ENCODE measurements at places on chromosomes 4 and X.
A peak's percentile ranks its signal among the peaks of the same experiment; 100 is the strongest.

- DNase-seq, result no peak
These were observed 3.4 kb upstream of the SPIN4 start for GRCh38 chrX:63354484-63354883.

- no peak for DNase-seq
These were observed 372.3 kb downstream of the TMA16 start for GRCh38 chr4:163866728-163867315.

DNA sequence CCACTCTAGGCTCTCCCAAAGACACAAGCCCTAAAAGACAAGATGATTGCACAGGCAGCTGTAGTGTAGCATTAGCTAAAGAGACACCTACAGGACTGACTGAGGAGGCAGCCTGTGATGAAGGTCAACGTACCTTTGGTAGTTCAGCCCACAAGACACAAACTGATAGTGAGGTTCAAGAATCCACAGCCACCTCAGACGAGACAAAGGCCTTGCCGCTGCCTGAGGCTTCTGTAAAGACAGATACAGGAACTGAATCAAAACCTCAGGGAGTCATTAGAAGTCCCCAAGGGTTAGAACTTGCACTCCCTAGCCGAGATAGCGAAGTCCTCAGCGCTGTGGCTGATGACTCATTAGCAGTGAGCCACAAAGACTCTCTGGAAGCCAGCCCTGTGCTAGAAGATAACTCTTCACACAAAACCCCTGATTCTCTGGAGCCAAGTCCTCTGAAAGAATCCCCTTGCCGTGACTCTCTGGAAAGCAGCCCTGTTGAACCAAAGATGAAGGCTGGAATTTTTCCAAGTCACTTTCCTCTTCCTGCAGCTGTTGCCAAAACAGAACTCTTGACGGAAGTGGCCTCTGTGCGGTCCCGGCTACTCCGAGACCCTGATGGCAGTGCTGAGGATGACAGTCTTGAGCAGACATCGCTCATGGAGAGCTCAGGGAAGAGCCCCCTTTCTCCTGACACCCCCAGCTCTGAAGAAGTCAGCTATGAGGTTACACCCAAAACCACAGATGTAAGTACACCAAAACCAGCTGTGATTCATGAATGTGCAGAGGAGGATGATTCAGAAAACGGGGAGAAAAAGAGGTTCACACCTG, 306.3 kb downstream of the ANK2 start:
- DNase-seq, result peak; percentile 58

DNA sequence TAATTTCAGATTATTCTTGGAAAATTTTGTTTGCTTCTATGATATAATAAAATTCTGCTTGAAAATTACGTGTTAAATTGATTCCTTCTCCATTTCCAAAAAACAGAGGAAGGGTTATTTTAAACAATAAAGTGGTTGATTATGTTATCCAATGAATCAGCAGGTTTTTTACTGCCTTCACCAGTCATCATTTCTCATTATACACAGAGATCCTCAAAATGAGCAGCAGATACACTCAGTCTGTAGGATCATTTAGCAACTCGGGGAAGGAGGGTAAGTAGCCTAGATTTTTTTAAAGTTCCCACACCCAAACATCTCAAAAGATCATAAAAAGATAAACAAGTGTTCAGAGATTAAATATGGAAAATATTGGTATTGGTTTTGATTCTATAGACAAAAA, 6.8 kb upstream of the TMEM144 start:
- no peak for DNase-seq

- peak; percentile 45 for DNase-seq
These were observed 51.1 kb downstream of the SCML1 start for GRCh38 chrX:17788439-17788838.

DNA sequence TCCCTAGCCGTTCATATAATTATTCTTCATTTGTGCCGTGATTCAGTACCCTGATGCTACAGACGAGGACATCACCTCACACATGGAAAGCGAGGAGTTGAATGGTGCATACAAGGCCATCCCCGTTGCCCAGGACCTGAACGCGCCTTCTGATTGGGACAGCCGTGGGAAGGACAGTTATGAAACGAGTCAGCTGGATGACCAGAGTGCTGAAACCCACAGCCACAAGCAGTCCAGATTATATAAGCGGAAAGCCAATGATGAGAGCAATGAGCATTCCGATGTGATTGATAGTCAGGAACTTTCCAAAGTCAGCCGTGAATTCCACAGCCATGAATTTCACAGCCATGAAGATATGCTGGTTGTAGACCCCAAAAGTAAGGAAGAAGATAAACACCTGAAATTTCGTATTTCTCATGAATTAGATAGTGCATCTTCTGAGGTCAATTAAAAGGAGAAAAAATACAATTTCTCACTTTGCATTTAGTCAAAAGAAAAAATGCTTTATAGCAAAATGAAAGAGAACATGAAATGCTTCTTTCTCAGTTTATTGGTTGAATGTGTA, 7.0 kb downstream of the SPP1 start:
- DNase-seq, result no peak

DNA sequence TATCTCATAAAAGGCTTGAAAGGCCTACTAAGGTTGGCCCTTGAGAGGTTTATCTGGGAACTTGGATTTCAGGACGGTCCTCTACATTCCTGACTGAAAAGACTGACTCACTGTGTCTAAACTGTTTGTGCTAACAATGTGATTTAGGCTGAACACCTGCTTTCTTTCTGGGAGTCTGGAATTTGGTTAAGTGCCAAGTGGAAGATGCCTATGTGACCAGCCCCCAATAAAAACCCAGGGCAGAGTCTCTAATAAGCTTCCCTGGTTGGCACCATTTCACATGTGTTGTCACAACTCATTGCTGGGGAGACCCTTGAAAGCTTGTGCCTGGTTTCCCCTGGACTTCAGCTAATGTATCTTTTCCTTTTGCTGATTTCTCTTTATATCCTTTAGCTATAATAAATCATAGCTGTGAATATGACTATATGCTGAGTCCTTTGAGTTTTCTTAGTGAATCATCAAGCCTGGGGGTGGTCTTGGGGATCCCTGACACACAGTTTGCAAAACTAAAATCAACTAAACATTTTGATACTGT, 55.1 kb downstream of the GPR82 start:
- DNase-seq, result no peak

DNA sequence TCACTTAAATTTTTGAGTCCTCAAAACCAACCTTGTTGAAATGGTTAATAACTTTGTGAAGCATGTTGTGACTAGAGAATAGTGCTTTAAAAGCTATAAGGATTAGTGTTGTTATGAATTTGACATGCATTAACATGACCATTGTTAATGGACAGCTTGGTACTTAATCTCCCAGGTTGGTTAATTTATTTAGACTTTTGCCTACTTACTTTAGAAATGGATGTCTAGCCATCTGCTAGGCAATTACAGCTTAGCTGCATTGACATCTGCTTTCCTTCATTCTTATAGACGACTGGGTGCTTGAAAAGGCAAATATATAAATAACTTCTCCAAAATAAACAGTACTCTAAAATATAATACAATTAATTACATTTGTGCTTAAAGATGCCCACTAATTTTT, 368.0 kb downstream of the CCSER1 start:
- no peak for DNase-seq

DNA sequence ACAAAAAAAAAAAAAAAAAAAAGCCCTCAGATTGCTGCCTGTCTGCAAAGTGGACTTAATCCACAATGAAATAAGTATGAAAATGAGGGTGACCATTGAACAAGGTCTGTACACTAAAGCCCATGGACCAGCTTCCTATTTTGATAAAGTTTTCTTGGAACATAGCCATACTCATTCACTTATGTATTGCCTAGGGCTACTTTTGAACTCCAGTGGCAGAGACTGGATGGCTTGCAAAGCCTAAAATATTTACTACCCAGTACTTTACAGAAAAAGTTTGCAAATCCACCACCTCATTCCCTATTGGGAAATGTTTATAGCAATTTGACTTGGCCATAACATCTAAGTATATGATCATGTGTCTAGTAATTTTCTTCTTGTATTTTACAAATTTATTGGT, 481.7 kb downstream of the NAF1 start:
- DNase-seq, result no peak

DNA sequence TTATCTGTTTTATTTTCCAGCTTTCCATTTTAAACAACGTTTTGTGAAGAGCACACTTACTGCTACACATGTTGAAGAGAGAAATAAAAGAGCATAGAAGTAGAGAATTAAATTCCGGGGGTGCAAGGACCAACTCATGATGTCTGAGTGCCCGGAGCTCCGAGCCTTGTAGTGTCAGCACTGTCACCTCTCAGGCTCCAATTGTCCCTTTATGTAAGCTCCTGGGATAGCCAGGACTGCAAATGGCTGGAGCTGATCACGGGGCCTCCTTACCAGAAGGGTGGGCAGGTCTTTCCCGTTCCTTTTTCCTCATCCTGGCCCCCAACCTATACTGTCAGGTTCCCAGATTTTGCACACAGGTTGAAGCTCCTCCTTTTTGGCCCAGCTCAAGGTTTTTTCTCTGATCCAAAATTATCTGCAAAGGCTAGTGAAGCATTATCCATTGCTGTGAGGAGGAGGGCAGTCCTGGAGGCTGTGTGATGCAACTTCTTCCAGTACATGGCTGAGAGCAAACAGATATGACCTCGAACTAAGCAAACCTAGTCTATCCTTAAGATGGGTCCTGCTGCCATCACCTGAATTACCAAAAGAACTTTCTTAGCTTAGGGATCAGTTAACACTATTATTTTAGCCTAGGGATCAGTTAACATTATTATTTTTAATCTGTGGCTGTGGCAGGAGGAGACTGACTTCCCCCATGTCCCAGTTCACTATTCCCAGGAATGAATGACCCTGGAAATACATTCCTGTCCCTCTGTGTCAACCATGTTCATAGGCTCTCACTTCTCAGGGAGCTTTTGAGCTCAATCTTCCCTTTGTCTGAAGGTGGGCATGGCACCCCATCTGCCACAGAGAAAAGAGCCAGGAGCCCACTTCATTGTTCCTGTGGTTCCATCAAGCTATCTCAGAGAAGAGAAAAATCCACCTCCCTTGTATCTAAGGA, at the start of gene FGG:
Gene FGG, minus strand, starts transcription at position 185 of the 943 bp plus-strand sequence. Its CDS starts 47 bp downstream, at position 138.
- DNase-seq, result no peak

DNA sequence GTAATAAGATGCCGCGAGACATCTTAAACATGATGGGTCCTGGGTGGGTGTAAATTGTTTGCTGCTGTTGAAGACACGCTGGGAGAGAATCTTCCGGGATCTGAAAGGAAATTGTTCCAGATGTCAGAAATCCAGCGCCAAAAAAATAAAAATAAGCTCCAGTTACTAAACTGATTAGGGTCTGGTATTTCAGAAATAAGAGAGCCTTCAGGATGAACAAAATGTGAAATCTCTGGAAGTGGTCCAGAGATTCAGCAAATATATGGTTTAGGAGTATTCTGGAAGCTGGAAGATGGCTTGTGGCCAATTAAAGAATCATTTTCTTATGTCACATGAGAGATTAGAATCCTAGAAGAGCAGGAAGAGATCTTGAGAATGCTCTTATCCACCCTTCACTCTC, 75.8 kb upstream of the NHS start:
- DNase-seq, result no peak

DNA sequence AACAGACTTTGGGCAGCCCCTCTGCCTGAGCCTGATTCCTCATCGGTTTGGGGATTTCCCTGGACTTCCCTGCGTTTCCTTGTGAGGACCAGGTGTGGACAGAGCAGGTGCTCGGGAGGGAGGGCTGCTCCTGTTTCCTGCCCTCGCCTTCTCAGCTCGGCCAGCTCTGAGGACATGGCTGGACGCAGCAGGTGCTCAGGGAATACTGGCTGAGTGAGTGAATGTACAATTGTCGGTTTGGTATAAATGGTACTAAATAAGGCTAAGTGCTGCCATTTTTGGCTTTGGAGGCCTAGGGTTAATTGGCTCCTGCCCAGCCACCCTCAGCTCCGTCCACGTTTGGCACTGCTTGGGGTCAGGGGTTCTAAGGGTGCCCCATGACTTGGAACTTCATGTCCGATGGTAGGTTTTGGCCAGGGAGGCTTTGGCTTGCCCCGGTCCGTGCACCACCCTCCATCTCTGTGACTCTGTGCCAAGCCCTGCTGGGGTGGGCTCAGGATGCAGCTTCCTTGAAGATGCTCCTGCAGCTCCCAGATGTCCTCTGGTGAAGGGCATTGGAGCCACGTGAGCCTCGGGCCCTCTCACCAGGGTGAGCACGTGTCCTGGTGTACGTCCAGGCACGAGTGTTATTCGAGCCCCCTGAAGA, 45.0 kb upstream of the NKX1-1 start:
- no peak for DNase-seq

- DNase-seq, result no peak
These were observed 1646.9 kb upstream of the ADGRL3 start for GRCh38 chr4:59553063-59553720.

DNA sequence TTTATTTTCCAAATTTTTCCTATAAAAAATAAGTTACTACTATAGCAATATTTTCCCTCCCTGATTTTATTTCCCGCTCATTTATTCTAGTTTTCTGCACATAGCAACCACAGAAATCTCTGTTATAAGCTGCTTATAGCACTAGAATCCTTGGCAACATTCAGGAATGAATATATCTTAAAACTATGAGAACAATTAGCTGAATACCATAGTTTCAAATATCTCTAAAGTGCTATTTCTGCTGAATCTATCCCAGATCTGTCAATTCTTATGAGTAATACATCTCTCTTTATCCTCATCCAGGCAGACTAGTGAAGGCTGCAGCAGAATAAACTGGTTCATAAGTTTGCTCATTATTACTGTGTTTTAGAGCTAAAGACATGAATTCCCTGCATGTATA, 622.9 kb upstream of the DIPK2B start:
- DNase-seq, result no peak
